ENCODE measurements at places on chromosomes 7 and 10.

DNA sequence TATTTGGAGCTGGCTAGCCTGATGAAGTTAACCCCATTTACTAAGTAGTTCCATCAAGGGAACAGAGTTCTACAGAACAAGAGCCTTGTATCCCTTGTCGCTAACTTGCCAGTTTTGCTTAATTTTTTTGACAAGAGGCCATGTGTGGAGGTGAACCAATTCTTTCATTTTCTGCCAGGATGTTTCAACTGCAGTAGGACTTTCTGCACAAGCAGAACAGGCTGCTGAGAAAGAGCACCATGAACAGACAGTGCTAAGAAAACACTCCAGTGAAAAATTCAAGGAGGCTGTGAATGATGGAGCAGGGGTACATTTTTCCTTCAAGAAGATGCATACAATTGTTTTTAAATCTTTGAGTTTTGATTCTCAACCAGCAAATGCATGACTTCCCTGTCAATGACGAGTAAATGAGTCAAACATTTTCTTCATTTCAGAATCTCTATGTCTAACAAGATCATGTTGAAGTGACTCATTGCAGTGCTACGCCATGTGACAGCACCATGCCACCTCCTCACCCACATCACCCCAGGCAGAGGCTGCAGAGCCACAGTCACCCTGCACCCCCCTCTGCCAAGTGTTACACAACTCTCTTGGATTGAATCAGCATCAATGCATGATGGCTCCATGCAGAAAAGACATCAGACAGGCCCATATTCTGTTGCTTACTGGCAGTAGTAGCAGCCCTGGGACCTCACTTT lies 193.1 kb downstream of the COBL start:
- peak; percentile 91 for DNase-seq

DNA sequence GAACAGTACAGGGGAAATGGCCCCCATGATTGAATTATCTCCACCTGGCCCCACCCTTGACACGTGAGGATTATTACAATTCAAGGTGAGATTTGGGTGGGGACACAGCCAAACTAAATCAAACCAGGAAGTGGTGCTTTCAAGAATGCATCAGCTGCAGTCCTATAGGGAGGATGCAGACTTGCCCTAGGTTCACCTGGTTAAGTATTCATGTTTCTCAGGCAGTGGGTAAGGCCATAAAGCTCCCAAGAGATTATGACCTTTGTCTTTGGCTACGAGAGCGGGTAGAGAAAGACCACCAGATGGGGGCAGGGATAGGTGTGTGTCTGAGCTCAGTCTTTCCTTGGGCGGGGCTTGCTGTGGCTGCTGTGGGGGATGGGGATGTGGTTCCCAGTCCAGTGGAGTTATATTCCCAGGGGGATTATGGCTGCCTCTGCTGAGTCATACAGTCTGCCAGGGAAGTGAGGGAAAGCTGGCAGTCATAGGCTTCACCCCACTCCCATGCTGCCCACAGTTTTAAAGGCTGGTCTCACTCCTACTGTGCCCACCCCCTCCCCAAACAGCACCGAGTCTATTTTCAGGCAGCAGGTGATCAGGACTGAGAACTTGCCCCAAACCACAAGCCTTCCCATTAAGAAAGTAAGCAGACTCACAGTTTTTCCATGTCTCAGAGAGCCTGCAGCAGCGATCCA lies 8.4 kb upstream of the R3HCC1L start:
- no peak for DNase-seq

GRCh38 chr10:43294241-43294658 lies 27.4 kb upstream of the RASGEF1A start:
- no peak for DNase-seq

GRCh38 chr7:134789967-134790685 lies 10.7 kb downstream of the CALD1 start:
- DNase-seq: no peak
